Hematopoietic multipotent progenitor cell treated with erythropoietin and hydrocortisone succinate and interleukin-3 and kit ligand, for 6 days (in vitro differentiated cells): ENCODE measurements at places on chromosomes 13 and 19.

DNA sequence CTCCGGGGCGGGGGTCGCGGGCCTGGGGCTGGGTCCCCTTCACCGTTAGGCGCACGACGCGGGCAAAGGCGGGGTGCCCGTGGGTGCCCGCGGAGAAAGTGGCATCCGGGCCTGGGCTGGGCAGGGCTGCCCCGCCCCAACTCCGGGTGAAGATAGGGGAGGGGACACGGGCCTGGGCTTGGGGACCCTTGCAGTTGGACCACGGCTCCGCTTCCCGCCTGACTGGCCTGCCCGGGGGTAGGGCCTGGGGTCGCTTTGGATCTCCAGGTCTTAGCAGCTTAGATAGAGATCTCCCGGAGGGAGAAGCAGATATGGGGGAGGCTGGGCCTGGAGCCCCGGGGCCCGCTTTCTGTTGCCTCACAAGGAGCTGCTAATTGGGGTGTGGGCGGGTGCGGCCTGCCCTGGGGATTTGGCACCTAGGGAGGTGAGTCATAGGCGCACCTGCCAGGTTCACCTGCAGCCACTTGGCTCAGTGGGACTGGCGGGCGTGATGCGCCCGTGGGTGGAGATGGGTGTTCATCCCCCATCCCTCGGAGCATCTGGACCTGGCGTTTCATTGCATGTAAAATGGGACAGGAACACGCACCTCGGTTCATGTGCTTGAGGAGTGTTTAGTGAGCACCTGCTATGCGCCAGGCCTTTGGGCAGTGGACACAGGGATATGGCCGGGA lies 585 bp downstream of the MAP1S start:
- DNase-seq: no peak

- DNase-seq: no peak
Observed at GRCh38 chr13:64078025-64078424, 2662.4 kb upstream of the PCDH20 start.

DNA sequence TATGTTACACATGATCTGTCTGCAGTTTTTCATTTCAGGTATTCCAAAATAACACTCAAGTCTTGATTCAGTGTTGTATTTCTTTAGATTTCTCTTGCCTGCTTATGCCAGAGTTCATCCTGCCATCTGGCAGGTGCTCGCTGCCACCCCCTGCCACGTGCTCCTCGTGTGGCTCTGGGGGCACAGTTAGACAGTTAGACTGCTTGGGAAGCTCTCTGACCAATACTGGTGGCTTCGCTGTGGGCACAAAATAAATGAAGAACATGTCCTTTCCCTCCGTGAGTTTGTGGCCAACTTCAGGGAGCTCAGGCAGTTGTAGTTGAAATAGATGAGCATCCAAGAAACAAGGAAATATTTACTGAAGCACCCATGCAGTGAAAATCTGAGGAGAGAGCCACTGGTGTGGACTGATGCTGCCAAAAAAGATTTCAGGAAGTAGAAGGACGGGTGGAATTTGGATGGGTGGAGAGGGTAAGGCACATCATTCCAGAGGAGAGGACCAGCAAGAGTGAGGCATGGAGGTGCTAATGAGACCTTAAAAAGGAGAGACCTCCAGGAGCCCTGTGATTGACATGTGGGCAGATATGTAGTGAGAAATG lies 37.5 kb upstream of the GPR183 start:
- no peak for DNase-seq

DNA sequence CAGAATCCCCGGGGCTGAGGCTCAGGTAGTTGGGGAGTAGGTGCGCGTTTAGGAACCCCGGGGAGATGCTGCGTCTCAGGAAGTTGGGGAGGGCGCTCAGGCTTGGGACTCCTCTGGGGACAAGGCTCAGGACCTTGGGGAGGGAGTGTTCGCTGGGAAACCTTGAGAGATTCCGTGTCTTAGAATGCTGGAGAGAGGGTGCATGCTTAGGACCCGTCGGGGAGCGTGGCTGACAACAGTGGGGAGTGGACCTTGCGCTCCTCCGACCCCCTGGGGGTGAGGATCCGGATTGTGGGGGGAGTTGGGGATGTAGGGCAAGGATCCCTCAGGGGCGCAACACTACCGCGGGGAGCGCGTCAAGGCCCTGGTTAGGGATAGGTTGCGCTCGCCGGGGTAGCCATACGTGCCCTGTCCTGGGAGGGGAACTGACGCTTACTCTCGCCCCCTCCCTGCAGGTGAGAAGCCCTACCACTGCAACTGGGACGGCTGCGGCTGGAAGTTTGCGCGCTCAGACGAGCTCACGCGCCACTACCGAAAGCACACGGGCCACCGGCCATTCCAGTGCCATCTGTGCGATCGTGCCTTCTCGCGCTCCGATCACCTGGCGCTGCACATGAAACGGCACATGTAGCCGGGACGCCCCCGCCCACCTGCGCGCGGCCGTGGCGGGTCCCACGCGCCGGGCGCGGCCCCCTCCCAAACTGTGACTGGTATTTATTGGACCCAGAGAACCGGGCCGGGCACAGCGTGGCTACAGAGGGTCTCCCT lies 2.0 kb downstream of the KLF2 start:
- DNase-seq: no peak

DNA sequence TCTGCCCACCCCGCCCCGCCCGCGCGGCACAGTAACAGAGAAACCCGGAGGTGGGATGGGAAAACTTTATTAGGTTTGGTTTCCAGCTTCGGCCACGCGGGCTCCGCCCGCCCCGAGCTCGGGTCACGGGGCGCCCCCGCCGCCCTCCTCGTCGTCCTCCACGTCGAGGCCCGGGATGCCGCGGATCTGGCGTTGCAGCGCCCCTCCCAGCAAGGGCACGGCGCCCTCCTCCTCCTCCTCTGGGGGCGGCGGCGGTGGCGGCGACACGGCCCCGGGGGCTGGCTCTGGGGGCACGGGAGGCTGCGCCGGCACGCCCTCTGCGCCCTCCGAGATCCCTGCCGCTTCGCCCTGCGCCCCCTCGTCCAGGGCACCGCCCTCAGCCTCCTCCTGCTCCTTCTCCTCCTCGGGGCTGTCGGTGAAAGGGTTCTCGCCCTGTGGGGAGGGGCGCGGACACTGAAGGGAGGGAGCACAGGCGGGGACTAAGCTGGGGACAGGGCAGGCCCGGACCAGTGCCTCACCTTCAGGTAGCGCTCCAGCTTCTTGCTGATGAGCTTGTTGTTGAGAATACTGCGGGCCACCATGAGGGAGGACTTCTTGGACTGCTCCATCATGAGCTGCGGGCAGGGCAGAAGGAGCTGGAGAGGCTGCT lies 536 bp upstream of the AKAP8 start:
- DNase-seq: peak; percentile 75

DNA sequence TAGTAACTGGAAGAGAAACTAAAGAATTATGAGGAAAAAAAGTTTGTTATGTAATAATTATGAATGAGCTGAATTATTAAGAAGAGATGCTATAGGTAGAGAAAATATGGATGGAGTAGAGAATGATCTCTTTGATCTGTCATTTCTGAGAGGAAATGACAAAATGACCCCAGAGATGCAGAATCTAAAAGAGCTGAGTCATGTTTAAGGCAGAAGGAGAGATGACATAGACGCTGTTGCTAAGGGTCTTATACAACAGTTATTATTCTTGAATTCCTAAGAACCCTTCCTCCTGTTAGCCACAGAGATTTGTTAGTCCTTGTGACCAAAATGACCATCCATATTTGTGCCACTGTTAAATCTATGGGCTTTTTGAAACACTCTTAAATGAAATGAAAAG lies 58.3 kb upstream of the FREM2 start:
- no peak for DNase-seq

DNA sequence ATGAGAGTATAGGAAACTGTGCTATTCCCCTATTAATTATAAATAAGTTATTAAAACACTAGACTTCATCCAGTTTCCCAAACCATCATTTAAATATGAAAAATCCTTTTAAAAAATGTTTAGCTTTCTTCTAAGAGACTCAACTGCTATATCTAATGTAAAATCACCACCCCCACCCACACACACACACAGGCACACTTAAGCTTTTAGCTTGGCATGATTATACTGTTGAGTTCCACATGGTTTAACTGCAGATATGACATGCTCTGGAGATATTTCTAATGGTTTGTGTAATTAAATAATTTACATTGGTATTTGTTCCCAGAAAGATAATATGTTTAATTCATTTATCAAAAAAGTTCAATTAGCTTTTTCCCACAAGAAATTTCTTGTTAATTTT lies 1700.1 kb upstream of the SLC10A2 start:
- DNase-seq: no peak

DNA sequence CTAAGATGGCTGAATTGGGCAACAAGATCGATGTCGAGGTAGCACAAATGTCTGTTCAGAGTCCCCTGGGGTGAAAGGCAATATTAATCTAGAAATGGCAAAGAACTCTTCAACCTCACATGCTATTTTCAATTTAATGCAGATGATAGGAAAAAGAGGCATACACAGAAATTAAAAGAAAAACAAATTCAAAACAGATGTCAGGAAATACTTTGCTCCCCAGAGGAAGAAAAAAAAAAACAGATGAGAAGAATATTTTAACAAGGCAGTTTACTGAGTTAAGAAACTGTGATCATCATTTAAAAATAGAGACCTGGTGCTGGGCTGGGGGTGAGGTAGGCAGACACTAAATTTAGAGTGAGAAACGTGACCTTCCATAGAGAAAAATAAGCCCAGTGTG lies 421.9 kb upstream of the ARGLU1 start:
- no peak for DNase-seq

DNA sequence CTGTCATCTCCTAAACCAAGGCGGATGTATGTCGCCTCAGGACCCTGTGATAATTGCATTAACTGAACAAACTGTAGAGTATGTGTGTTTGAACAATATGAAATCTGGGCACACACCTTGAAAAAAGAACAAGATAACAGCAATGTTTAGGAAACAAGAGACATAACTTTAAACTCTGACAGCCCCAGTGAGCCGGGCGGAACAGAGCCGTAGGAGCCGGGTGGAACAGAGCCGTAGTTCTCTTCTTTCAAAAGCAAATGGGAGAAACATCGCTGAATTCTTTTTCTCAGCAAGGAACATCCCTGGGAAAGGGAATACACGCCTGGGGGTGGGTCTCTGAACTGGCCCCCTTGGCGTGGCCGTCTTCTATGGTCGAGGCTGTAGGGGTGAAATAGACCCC lies 31.8 kb upstream of the ZNF675 start:
- no peak for DNase-seq

- no peak for DNase-seq
Observed at GRCh38 chr13:51360489-51360888, 21.0 kb downstream of the SERPINE3 start.

- DNase-seq: no peak
Observed at GRCh38 chr13:20708216-20708615, 4.7 kb downstream of the IL17D start.

DNA sequence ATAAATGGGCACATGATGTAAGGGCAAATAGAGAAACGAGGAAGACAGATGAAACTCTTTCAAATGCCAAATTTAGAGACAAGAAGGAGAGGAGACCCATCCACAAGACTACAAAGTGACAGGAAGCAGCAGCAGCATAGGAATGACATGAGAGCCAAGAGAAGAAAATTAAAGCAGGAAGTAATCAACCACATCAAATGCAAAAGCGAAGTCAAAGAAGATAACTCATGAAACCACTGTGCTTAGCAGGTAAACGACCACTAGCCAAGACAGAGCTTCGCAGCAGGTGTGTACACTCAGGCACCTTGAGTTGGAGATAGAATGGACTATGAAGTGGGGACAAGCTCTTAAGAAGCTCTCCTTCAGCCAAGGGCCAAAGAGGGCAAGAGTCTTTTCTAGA lies 64.1 kb downstream of the KLF12 start:
- DNase-seq: no peak

GRCh38 chr19:35194012-35194984 lies 34.2 kb downstream of the FAM187B start:
- DNase-seq: no peak

DNA sequence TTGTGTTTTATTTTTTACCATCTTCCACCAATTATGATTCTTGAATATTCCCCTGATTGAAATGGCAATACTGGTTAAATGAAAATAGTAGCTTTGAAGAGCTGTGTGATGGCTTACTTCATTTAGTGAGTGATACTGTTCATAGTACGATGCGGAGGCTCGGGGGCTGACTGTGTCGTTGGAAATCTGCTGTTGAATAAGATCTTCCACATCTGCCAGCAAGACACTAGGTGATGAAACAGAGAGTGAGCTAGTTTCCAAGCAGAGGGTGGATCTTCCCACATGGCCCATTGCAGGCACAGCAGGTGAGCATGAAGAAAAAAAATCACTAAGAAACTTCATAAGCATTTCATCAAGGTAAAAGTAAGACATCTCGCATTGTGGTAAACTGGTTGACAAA lies 22.5 kb downstream of the CPB2 start:
- no peak for DNase-seq

DNA sequence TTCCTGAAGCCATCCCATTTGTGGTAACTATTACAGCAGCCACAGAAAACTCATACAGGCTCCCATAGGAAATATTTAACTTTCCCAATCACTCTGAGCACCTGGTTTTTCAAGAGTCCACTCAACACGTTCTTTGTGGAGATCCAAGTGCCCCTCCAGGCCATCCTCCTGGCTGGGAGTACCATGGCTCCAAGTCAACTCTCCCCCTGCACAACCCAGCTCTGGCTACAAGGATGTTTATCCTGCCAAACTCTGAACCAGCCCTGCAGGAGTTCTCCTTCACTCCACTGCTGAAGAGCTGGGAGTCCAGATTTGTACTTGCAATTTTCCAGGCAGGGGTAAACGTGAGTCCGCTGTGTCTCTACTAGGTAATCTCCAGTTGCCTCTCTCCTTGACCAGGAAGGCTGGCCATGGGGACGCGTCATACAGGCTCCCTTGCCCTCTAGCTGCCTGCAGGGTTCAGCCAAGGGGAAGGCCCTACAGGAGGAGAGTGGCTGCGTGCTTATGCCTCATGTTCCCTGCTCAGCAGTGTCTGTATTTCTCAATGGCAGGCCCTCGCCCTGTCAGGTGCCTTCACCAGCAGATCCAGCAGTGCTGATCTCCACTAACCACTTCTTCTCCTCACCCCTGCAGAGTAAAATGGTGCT lies 29.9 kb upstream of the ARGLU1 start:
- no peak for DNase-seq

GRCh38 chr13:52921194-52921593 lies 72.8 kb upstream of the PCDH8 start:
- DNase-seq: peak; percentile 7

DNA sequence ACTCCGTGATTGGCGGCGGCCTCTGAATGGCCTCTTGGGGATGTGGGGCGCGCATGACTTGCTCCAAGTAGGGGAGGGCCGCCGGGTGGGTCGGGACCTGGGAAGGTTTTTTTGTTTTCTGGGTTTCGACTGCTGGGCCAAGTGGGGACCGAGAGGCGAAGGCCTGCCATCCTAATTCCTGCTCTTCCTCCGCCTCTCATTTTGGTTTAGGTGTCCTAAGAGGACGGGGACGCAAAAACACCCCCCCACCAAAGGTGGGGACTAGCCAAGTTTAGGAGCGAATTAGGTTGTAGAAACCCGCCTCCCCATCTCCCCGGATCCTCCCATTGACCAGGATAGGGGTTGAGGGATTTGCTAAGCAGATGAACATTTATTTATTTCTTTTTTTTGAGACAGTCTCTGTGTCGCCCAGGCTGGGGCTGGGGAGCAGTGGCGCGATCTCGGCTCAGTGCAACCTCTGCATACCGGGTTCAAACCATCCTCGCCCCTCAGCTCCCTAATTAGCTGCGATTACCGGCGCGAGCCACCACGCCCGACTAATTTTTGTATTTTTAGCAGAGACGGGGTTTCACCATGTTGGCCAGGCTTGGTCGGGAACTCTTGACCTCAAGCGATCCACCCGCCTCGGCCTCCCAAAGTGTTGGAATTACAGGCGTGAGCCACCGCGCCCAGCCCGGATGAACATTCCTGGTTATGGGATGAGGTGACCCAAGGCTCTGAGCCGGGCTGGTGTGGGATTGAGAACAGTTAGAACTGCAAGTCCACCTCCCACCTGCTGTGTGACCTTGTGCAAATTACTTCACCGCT lies 838 bp downstream of the PPP2R1A start:
- DNase-seq: peak; percentile 59
